ENCODE measurements at places on chromosomes 13 and 19.
A peak's percentile ranks its signal among the peaks of the same experiment; 100 is the strongest.

- DNase-seq = no peak
Observed at GRCh38 chr19:5627395-5627904, 4.6 kb downstream of the SAFB start.

DNA sequence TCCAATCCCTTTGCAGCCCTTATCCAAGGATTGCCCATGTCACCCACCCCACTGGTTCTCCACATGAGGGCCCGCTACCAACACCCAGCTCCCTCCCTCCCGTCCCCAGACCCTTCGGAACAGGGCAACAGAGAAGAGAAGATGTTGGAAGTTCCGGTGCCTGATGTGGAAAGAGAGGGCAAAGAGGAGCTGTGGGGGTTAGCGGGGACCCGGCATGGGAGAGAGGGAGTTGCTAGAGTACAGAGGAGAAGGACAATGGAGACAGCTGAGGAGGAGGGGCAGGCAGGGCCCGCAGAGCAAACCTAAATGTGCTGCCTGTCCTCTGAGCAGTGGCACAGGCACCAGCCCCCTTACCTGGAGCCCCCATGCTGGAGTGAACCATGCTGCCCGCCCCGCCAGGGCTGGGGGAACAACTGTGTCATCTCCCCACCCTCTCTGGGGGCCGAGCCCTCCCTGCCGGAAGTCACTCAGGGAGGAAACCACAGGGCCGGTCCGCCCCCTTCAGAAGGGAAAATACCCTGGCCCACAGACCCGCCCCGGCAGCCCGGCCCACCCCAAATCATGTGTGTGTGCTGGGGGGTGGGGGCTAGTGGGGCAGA is at the start of gene POU2F2:
Gene POU2F2, minus strand, starts transcription at position 417 of the 599 bp plus-strand sequence. Its CDS starts 35 bp downstream, at position 382.
- DNase-seq = peak; percentile 86

GRCh38 chr13:104327211-104327610 is 1261.0 kb upstream of the SLC10A2 start:
- no peak for DNase-seq

DNA sequence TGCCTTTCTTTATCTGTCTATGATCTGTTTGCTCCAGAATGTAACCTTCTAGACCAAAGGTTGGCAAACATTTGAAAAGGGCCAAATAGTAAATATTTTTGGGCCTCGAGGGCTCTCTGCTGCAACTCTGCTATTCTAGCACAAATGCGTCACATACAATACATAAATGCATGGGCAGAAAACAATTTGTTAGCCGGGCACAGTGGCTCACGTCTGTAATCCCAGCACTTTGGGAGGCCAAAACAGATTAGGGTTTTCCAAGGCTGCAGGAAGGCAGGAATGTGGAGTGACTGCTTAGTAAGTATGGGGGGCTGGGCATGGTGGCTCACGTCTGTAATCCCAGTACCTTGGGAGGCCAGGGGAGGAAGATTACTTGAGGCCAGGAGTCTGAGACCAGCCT is 21.9 kb upstream of the EVI5L start:
- DNase-seq = no peak

- no peak for DNase-seq
Observed at GRCh38 chr13:75279834-75280369, 202.1 kb downstream of the TBC1D4 start.

DNA sequence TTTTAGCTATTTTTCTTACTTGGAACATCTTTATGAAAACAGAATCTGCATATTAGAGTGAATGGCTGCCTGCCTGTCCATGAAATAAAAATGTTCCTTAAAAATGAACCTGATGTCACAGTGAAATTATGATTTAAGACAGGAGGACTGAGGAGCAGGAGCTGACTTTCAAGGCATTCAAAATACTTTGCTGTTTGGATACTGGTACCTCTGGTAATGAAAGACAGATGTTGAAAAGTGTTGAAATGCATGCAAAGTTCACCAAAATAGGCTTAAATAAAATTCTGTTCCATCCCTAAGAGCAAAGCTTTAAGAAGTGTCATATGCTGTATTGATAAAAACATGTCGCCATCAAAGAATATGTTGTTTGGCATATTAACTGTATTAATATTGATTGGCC is 1.7 kb downstream of the ARHGEF7 start:
- no peak for DNase-seq

DNA sequence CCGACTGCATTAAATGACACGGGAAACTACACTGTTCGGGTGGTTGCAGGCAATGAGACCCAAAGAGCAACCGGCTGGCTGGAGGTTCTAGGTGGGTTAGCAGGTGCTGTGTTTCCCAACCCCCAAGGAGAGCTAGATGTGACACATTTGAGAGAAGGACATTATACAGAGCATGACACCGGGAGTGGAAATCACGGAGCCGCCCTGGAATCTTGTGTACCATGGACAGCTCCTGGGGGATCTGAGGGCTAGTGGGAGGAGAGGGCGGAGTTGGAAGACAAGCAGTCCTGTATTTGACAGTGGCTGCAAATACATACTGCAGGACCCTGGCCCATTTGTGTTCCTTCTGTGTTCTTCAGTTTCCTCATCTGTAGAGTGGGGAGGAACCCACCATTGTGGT is 2.3 kb downstream of the CEACAM18 start:
- no peak for DNase-seq
